Central memory CD4-positive, alpha-beta T cell (primary cell): ENCODE measurements at places on chromosomes 2 and 18.
A peak's percentile ranks its signal among the peaks of the same experiment; 100 is the strongest.

DNA sequence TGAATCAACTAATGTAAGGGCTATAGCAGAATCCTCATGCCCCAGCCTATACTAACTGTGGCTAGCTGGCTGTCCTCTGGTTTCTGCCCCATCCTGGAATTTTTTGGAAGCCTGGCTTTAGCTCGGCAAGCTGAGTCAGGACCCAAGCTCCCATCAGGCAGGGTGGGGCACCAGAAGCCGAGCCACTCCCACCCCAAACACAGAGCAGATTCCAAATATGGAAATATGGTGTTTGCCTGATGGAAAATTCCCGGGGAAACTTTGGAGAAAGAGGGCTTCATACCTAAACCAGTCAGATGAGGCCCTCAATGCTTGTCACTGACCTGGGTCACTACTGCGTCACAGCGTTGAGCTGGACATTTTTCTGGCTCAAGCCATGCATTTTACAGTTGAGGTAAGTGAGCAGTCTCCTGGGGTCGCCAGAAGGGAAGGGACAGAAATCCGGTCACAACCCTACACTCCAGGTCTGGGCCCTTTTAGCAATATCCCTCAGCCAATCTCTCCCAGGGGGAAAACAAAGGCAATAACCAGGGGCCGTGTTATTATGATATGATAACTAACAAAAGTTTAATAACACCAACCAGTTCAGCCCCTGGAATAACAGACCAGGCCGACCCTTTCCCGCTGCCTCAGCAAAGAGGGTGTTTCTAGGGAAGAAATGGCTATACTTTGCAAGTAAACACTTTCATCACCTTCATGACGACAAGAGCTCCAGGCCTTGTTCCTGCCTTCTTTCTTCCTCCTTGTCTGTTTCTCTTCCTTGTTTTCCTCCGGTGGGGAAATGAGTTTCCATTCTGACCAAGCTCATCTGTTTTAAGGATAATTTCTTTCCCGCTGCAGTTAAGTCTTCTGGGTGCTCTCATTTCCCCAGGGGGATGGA is 37.7 kb downstream of the PSD4 start:
- no peak for DNase-seq

GRCh38 chr2:119691651-119692245 is 12.7 kb downstream of the TMEM177 start:
- DNase-seq, result no peak

GRCh38 chr2:150042500-150043171 is 444.8 kb downstream of the RND3 start:
- no peak for DNase-seq

GRCh38 chr18:55506074-55506473 is 81.9 kb downstream of the TCF4 start:
- no peak for DNase-seq

DNA sequence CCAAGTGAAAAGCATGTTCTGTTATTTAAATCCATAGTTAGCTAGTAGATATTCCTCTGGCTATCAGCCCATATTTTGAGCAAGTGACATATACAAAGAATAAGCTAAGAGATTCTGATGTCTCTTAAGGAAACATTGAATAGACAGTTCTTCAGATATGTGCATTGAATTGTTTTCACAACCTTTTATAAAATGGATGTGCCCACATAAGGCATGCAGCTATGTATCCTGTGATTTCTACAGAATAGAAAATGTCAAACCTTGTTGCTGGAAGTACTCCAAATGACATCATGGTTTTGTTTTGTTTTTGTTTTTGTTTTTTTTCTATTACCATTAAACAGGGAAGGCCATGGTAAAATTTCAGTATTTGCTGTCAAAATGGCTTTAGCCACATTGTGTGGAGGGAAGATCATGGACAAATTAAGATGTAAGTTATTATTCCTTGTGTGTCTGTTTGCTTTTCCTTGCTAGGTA is 95.8 kb downstream of the DTNA start:
- DNase-seq, result no peak

DNA sequence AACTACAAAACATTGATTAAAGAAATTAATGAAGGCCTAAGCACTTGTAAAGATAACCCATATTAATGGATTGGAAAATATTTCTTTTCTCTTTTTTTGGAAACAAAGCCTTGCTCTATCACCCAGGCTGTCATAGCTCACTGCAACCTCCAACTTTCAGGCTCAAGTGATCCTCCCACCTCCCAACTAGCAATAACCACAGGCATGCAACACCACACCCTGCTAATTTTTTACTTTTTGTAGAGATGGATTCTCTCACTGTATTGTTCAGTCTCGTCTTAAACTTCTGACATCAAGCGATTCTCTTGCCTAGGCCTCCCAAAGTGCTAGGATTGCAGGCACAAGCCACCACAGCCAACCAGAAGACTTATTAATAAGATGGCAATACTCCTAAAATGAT is 73.4 kb upstream of the NDUFV2 start:
- DNase-seq, result no peak

- DNase-seq, result no peak
Measured at GRCh38 chr18:54742120-54742519, 86.2 kb upstream of the RAB27B start.

GRCh38 chr2:37228788-37229187 is 2.6 kb downstream of the CEBPZ start:
- no peak for DNase-seq

GRCh38 chr2:19899985-19900930 is 1.5 kb downstream of the TTC32 start:
- peak; percentile 59 for DNase-seq

DNA sequence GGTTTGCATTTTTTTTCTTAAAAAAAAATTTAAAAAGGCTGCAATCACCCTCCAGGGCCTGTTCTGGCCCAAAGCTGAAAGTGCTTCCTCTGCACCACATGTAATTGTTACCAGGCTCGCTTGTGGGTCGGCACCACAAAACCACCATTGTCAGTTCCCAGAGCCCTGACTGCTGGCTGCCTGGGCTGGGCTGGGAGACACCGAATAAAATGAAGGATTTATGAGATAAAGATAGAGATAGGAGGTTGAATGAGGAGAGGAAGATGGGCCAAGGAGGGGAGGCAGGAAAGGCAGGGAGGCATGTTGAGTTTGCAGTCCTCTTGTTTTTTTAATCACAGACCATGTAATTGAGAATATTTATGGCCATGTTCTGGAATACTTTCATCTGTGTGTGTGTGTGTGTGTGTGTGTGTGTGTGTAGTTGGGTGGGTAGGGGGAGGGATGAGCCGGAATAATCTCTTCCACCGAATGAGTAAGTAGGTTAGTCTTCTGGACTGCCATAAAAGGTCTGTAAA is 14.7 kb downstream of the NRP2 start:
- DNase-seq, result no peak

DNA sequence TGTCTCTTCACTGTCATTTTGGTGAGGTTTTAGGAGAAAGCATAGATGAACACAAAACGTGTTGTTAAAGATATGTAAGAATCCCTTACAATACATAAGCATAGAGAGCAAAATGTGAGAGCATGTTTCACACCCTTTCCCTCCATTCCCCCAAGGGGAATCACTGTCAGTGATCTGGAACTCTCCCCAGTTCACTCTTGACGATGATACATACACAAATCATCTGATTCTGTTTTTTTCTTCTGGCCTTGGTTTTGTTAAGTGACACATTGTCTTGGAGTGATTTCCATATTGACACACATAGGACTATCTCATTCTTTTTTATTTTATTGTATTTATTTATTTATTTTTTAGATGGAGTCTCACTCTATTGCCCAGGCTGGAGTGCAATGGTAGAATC is 53.7 kb upstream of the TANC1 start:
- DNase-seq, result no peak

- DNase-seq, result no peak
Measured at GRCh38 chr2:71781695-71782228, 328.4 kb downstream of the DYSF start.

- DNase-seq, result no peak
Measured at GRCh38 chr18:77701977-77702376, 452.3 kb downstream of the GALR1 start.

- DNase-seq, result no peak
Measured at GRCh38 chr2:15640784-15641183, 49.1 kb downstream of the DDX1 start.

GRCh38 chr18:59218018-59218417 is 1.9 kb upstream of the GRP start:
- DNase-seq, result no peak

- no peak for DNase-seq
Measured at GRCh38 chr2:214543386-214543955, 132.6 kb downstream of the VWC2L start.

- no peak for DNase-seq
Measured at GRCh38 chr2:65765376-65765775, 333.0 kb upstream of the SPRED2 start.

- no peak for DNase-seq
Measured at GRCh38 chr18:49716035-49716434, 97.3 kb downstream of the ACAA2 start.

DNA sequence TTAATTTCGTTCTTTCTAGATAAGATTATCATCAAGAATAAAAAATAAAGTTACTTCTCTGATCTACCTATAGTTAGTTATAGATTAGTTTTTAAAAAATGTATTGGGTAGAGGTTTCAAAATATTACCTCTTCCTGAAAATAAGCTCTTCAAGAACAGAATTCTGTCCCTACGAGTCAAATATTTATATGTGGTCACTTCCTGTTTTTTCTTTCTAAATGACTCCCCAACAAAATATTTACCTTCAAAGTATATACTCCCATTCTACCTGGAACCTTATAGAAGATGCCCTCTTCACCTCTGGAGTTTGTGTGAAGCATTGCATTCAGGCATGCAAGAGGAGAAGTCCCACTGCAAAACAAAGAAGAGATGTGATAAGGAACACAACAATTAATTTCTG is 72.3 kb downstream of the ASXL2 start:
- no peak for DNase-seq

DNA sequence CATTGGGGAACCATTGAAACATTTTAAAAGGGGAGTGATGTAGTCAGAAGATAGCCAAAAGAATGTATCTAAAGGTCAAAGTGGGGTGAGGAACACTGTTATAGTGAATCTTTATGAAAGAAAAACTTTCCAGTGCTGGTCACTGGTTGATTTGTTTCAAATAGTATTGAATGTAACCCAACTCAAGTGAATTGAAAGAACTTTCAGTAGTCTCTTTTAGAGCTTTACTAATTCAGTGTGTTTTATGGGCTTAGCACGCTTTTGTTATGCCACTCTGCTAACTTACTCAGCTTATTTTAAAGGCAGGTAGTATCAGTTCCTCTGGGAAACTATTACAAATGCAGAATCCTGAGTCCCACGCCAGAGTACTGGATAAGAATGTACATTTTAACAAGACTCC is 57.3 kb downstream of the GTF2A1L start:
- no peak for DNase-seq

DNA sequence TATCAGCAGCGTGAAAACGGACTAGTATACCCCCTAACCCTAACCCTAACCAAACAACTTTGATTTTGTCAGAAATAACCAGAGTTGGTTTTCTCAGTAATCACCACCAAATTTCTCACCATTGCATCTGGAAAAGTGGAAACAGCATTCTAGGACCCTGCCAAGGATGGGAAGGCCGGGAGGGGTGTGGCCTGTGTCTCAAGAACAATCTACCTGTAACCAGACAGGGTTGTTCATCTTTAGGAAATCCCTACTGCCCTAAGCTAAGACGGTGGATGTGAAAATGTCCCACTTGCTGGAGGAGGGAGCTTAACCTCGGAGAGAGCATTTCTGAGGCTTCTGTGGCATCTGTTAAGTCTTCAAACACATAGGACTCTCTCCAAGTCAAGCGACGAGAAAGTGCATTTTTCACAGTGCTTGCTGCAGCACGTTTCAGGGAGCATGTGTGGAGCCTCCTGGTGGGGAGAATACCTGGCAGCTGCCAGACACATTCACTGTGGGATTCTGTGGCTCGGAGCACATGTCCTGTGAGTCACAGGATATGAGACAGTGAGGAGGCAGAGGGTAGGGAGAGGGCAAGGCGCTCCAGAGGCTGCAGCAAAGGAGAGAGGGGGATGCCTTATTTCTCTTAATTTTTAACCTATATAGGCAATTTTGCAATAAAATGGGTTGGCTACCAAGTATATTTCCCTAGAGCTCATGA is 207.5 kb downstream of the SPP2 start:
- DNase-seq, result no peak

- DNase-seq, result peak; percentile 95
Measured at GRCh38 chr2:231464576-231465540, 574 bp upstream of the NCL start.

DNA sequence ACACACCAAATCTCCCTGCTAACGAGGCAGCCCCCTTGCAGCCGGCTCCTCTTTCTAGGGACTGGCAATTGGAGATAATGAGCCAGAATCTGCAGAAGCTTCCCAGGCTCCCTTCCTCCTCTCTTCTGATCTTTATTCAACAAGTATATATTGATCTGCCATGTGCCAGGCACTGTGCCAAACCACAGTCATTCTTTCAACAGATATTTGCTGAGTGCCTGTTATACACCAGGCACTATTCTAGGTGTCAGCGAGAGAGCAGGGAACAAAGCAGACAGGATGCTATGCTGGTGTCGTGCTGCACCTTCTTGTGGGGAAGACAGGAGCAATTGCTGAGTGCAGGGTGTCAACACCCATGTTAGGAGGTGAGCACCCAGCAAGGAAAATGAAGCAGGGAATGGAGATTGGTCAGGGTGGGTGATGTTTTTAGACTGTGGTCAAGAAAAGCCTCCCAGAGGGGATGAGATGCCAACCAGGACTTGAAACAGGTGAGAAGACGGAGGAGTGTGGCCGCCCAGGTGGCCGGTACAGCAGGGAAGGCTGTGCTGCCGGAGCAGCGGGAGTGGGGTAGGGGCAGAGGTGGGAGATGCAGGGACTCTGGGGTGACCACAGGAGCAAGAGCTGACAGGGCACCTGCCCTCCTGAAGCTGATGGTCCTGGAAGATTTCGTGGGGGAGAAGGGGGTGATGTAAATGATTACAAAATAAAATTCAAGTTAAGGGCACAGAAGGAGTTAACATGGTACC is 307.6 kb upstream of the RAB12 start:
- no peak for DNase-seq

GRCh38 chr2:38016219-38016618 is 59.7 kb downstream of the CYP1B1 start:
- DNase-seq, result no peak

- DNase-seq, result no peak
Measured at GRCh38 chr18:62596145-62597005, 73.5 kb downstream of the ZCCHC2 start.

DNA sequence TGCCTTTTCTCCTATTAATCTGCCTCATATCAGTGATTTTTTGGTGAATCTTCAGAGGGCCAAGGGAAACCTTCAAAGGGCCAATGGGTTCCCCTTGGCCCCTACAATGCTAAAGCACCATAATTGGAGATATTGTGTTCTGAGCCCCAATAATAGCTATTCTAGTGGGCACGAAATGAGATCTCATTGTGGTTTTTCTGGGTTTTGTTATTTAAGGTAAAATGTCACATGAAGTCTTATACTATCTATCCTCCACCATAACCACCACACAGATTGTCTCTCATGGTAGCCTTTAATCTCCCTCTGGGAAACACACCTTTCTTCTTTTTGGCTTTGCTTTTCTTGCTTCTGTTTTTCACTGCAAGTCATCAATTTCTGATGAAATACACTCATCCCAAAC is 152.8 kb downstream of the B3GNT2 start:
- DNase-seq, result no peak

- DNase-seq, result no peak
Measured at GRCh38 chr2:207926989-207927300, 98.4 kb downstream of the PLEKHM3 start.

- DNase-seq, result no peak
Measured at GRCh38 chr2:173961346-173961705, 3.8 kb downstream of the SP3 start.

GRCh38 chr2:128594651-128594910 is 275.9 kb upstream of the HS6ST1 start:
- no peak for DNase-seq

GRCh38 chr18:61851940-61852451 is 40.8 kb downstream of the RNF152 start:
- no peak for DNase-seq

- DNase-seq, result no peak
Measured at GRCh38 chr2:7428454-7429204, 511.4 kb downstream of the RNF144A start.
